Immature natural killer cell (primary cell): ENCODE measurements at places on chromosomes 1 and 21. TPM values are rescaled to one million over a fixed set of nuclear protein-coding genes. Genes with fewer than 3 reads are reported as not detected.

SPATA1 gene
- not detected for polyA plus RNA-seq

GRCh38 chr1:172719694-172720138 is 60.8 kb downstream of the FASLG start:
- no peaks in the 10 kb centered on the region for H3K27me3 ChIP-seq
- peaks cover 50% of the 10 kb centered on the region for H3K4me1 ChIP-seq
- DNase-seq: peak; percentile 65
- H3K36me3 ChIP-seq: peaks cover 6% of the 10 kb centered on the region
- peak overlapping the region; percentile 60 for H3K4me3 ChIP-seq
- H3K27ac ChIP-seq: peak overlapping the region; percentile 88

DNA sequence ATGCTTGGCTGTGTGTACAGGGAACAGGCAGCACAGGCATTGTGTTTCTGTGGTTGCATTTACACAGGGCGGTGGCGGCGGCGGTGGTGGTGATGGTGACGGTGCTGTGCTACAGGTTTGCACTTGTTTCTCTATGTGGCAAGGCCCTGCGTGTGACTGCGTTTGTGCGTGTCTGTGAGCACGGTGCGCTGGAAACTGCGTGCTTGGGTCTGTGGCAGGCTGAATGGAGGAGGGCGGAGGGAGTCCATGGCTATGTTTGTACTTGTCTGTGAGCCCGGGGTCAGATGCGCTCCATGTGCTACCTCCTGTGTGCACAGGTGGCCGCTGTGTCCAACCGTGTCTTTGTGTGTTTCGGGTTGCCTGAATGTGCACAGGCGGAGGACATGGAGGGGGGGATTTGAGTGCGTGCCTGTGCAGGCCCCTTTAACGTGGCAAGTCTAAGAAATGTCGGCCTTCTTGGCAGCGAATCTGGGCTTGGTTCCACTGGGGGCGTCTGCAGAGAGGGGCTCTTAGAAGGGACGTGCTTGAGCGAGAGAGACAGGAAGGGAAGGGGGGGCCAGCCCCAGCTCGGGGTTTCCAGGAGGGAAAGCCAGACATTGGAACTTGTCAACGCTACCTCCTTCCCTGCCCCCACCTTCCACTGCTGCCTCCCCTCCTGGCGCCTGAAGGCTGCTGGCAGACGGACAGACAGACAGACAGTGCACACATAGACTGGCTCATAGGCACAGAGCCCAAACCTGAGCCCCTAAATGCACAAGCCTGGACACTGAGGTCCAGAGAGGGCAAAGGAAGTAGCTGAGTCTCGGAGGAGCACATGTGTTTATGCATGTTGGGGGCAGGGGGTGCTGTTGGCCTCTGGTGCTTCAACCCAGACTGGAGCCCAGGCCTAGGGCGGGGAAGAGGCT is 32.7 kb upstream of the WASF2 start:
- no peaks in the 10 kb centered on the region for H3K36me3 ChIP-seq
- H3K4me1 ChIP-seq: peaks cover 36% of the 10 kb centered on the region
- peak overlapping the region; percentile 65 for H3K27ac ChIP-seq
- DNase-seq: peak; percentile 48

- peak; percentile 68 for DNase-seq
- H3K27me3 ChIP-seq: peaks cover 6% of the 10 kb centered on the region
- H3K4me1 ChIP-seq: peaks cover 47% of the 10 kb centered on the region
- peak overlapping the region; percentile 98 for H3K27ac ChIP-seq
Measured at GRCh38 chr1:63593886-63594605, 835 bp downstream of the PGM1 start.

DNA sequence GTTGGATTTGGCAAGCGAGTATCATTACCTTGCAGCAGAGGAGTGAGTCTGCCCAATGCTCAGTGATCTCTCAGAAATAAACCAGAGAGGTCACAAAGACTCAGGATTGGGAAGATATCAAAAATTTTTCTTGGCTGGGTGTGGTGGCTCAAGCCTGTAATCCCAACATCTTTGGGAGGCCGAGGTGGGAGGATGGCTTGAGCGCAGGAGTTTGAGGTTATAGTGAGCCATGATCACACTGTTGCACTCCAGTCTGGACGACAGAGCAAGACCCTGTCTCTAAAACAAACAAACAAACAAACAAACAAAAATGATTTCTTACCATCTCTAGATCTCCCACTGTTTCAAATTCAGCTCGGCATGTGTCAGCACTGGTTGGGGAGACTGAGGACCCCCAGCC is 13.3 kb upstream of the BECN2 start:
- no peaks in the 10 kb centered on the region for H3K36me3 ChIP-seq
- no peak overlapping the region for H3K27ac ChIP-seq
- peaks cover 4% of the 10 kb centered on the region for H3K27me3 ChIP-seq
- H3K4me3 ChIP-seq: no peak overlapping the region
- no peak for DNase-seq

- no peak for DNase-seq
- H3K4me1 ChIP-seq: peaks cover 38% of the 10 kb centered on the region
- no peak overlapping the region for H3K27ac ChIP-seq
- H3K36me3 ChIP-seq: peaks cover 3% of the 10 kb centered on the region
- no peak overlapping the region for H3K4me3 ChIP-seq
Measured at GRCh38 chr1:9542430-9542829, 3.2 kb downstream of the SLC25A33 start.

OR2G6 gene
- polyA plus RNA-seq: not detected

DNA sequence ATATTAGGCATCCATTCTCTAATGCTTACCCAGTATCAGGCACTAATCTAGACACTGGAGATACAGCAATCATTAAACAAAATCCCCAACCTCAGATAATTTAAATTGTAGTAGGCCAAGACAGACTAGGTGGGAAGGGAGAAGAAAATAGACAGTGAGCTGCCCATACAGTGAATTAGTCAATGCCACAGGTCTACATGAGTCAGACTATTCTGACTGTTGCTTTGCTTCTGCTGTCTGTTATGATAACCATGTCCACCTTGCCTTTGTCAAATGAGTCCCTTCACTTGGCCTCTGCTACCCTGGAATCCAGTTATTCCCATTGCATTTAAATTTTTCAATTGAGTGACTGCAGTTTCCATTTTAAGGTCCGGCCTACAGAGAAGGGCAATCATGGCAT is 59.5 kb downstream of the PIK3R3 start:
- H3K27me3 ChIP-seq: no peaks in the 10 kb centered on the region
- no peaks in the 10 kb centered on the region for H3K36me3 ChIP-seq
- no peak for DNase-seq
- no peak overlapping the region for H3K4me3 ChIP-seq
- no peak overlapping the region for H3K27ac ChIP-seq
- H3K4me1 ChIP-seq: no peaks in the 10 kb centered on the region

CCT3 gene
- 174 TPM for polyA plus RNA-seq

GRCh38 chr1:89888480-89889322 is 67.9 kb downstream of the LRRC8D start:
- peaks cover 15% of the 10 kb centered on the region for H3K4me1 ChIP-seq
- H3K27me3 ChIP-seq: no peaks in the 10 kb centered on the region
- no peaks in the 10 kb centered on the region for H3K36me3 ChIP-seq
- no peak overlapping the region for H3K4me3 ChIP-seq
- no peak for DNase-seq

BTG2 gene
- polyA plus RNA-seq: 127 TPM

GRCh38 chr1:67824766-67825165 is 8.5 kb downstream of the GNG12 start:
- H3K4me1 ChIP-seq: no peaks in the 10 kb centered on the region
- H3K27ac ChIP-seq: no peak overlapping the region
- DNase-seq: no peak
- no peaks in the 10 kb centered on the region for H3K36me3 ChIP-seq
- peaks cover 1% of the 10 kb centered on the region for H3K27me3 ChIP-seq

DNA sequence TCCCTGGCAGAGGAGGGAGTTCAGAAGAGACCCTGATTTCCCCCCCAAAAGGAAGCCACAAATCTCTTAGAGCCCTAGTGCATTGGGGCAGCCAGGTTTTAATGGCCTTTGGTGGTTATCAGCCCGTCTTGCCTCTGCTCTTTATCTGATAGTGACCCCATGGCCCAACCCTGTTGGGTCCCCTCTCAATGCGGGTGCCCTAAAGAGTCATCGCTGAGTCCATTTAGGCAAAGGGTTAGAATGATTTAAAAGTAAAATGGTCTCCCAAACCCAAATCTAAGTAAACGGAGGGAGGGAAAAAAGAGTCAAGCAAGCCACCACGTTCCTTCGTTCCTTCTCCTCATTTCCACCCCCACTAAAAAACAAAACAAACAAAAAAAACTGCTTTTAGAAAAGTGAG is 164.0 kb downstream of the RUNX1 start:
- peaks cover 7% of the 10 kb centered on the region for H3K36me3 ChIP-seq
- H3K27me3 ChIP-seq: peaks cover 9% of the 10 kb centered on the region
- H3K4me3 ChIP-seq: no peak overlapping the region
